ENCODE measurements at places on chromosomes 5 and 9. TPM values are rescaled to one million over a fixed set of nuclear protein-coding genes. Genes with fewer than 3 reads are reported as not detected.

CERT1 gene
- 17.6 TPM for total RNA-seq

ARL14EPL gene
- total RNA-seq = 1.0 TPM

PCDHAC2 gene
- 5.1 TPM for total RNA-seq

GABRP gene
- total RNA-seq = not detected

IFNE gene
- not detected for total RNA-seq

Data from A172 (cell line).